Naive thymus-derived CD8-positive, alpha-beta T cell (primary cell): ENCODE measurements at places on chromosomes 7 and 10.

DNA sequence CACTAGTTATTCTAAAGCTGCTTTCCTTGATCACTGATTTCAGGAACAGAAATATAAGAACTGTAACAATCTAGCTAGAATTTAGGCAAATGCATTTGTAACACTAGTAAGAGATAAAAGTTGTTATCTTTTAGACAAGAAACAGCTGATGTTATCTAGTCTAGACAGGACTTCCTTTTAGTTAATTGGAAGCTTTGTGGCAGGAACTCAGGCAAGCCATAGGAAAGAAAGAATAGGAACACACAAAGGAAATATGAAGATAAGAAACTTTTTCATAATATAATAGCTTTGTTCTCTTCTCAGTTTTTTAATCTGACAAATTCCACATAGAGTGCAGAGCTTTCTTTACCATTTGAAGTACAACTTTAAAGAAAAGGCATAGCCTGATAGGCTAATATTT is 59.0 kb upstream of the AGR3 start:
- no peak for DNase-seq

DNA sequence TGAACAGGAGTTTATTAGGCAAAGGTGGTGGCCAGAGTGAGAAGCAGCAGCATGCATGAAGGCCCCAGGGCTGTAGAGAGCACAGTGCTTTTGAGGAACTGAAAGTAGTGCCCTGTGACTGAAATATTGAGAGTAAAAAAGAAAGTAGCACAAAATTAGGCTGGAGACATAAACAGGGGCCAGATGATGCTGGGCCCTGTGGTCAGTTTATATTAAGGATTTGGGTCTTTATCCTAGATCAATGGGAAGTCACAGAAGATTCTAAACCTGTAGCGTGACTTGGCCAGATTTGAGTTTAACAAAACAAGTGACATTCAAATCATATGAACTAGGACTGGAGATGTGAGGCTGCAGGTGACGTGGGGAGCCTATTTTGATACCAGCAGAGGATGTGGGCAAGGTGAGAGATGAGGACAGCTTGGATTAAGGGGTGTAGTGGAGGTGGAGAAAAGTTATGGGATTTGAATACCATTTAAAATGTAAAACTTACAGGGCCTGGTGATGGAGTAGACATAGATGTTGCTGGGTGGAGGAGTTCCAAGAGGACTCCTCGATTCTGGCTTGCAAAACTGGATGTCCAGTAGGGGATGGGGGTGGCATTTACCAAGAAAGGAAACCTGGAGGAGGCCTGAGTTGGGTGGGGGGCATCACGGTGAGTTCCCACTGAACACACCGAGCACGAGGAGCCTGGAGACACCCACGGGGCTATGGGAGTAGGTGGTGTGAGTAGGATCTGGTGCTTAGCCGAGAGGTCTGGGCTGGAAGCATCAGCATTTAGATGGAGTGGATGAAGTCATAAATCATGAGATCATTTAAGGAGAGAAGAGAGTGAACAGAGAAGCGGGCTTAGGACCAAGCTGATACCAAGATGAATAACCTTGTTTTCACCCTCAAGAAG is 52.8 kb downstream of the HHEX start:
- DNase-seq, result no peak

- no peak for DNase-seq
Observed at GRCh38 chr7:88155756-88156155, 64.1 kb downstream of the SRI start.

DNA sequence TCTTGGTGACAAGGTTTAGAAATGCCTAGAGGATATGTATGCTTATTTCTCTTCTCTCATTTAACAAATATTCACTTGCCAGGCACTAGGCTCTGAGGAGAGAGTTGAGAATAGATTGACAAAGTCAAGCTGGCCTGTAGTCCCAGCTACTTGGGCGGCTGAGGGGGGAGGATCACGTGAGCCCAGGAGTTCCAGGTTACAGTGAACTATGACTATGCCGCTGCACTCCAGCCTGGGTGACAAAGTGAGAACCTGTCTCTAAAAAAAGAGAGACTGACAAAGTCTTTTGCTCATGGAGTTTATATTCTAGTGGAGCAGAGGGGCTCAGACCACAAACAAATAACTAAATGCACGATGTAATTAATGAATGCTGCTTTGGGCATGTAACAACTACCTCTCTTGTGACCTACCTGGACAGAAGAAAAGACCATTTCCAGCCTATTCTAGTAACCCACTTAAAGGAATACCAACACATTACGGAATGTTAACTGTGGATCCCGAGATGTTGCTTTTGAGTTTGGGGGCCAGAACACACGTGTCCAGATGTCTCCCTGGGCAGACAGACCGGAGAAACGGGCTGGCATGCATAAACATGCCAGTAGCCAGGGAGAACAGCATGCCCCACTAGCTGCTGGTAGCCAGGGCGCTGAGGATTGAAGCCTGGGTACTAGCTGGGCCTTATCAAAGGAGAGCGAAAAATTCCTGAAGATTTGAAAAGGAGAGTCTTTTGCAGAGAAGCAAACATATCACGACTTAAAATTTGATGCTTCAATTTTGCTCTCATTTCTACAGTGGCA is 2.6 kb upstream of the BMPR1A start:
- DNase-seq, result no peak

DNA sequence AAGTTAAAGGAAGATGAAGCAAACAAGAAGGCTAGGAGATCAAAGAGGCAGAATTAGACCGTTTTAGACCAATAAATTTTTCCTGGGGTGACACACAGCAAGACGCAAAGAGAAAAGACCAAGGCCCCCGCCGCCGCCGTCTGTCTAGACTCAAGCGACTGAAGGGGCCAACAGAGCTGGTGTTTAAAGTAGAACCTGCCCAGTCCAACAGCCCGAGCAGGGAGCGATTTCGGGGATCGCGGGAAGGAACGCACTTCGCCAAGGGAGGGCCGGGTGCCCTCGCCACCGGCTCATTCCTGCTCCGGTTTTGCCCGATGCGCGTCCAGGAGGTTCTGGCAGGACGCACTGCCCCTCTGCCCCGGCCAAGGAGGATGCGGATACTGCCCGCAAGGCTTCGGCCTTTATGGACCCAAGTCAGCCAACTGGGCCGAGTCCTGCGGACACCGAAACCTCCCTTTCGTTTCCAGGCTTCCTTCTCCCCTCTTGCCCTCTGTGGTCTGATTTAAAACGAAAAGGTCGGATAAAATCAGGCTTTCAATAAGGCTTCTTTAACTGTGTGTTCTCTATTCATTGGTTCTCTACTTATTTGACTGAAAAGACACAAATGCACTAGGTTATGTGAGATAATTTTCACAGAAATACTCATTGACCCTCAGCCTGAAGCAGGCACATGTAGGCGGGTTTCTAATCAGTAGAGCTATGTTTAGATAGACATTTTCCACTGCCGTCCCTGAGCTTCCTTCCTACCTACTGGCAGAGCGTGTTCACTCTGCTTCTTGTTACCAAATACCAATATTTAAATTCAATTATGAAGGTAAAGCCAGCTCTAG is 2.2 kb upstream of the HOXA7 start:
- no peak for DNase-seq

GRCh38 chr7:132377015-132377414 is 199.3 kb downstream of the PLXNA4 start:
- DNase-seq, result no peak

DNA sequence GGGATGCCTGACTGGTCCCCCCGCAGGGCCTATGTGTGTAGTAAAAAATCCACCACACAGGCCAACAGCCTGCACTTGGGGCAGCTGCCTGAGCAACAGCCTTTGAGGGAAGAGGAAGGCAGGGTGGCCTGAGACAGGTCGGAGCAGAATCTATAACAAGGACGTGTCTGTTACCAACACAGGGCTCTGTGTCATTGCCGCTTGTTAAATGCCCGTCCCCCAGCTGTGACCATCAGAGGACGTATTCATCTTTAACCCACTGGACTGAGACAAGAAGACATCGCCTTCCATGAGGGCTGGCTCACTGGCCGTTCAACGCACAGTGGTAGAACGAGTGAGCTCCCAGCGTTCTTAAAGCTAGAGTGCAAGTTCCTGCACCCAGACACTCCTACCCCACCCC is 7.8 kb downstream of the PDIA4 start:
- no peak for DNase-seq

DNA sequence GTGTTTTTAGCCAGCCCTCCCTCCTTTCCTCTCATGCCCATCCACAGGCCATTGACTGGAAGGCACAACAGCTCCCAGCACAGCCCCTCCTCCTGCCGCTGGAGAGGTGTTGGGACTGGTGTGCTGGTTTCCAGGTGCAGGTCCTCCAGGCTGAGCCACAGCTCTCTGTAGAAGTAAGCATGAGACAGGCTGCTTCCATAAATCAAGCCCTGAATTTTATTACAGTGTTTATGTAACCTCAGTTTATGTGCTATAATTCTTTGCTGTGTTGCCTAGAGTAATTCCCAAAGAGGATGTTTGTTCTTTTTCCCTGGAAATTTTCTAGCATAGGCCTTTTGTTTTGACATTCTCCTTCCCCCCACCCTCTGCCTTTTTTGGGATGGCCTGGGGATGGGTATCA is 445.8 kb downstream of the AUTS2 start:
- DNase-seq, result no peak

GRCh38 chr7:45065031-45065995 is 23.5 kb downstream of the NACAD start:
- no peak for DNase-seq

DNA sequence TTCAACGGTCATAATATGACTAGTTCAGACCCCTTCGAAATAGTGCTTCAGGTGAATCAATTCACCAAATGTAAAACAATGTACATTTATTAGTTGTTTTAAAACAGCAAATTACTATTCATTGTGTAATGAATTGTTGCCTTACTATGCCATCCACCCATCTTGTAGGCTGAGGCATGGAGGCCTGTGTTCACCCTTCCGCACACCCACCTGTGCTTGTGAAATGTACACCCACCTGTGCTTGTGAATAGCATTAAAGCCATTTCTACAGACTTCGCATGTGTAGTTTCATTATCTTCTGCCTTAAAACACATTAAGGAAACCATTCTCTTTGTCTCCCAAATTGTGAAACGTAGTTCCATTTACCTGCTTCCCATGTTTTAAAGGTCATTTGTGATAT is 16.8 kb downstream of the CLRN3 start:
- no peak for DNase-seq

- DNase-seq, result no peak
Observed at GRCh38 chr10:117476716-117477115, 65.8 kb upstream of the EMX2 start.

DNA sequence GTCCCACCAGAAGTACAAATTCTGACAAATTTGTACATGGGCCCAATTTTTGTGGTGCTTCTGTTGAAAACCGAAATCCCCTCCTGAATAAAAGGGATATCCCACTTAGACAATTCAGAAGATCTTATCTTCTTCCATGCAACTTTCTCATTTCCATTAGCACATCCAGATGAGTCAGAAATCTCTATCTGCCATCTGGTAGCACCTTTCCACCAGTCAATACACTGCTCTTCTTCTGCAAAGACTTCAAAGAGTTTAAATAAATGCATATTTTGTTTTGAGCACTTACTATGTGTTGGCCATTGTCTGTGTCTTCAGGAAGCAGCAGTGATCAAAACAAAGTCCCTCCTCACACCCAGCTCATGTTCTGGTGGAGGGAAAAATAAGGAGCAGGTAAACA is 12.7 kb upstream of the KLF6 start:
- DNase-seq, result no peak

GRCh38 chr7:144378651-144379050 is 23.4 kb downstream of the ARHGEF5 start:
- DNase-seq, result no peak

DNA sequence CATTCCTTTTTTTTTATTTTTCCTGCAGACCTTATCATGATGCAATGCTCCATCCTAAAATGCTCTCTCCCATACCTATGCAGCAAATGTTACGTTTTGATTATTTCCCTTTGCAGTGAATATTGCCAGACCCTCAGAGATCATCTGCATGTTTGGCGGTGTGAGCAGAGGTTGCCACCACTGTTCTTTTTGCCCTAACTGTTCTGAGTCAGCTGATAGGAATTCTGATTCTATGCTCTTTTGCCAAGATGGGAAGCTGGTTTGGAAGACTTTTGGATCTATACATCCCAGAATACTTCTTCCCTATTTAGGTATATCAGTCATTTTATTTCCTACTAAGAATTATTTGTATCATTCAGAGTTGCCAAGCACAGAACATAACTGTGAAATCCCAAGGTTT is 130.5 kb downstream of the KLF6 start:
- DNase-seq, result no peak

DNA sequence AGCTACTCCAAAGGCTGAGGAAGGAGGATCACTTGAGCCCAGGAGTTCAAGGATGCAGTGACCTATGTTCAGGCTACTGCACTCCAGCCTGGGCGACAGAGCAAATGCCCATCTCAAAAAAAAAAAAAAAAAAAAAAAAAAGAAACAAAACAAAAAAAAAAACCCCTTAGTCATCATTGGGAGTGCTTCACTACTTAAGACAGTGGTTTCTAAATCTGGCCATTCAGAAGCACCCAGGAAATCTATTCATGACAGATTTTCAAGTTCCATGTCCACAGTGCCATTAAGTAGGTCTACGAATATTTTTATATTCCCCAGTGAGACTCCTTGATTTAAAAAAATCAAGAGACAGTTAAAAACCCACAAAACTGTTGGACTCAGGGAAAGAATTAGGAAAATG is 182.9 kb downstream of the PIP4K2A start:
- DNase-seq, result no peak

DNA sequence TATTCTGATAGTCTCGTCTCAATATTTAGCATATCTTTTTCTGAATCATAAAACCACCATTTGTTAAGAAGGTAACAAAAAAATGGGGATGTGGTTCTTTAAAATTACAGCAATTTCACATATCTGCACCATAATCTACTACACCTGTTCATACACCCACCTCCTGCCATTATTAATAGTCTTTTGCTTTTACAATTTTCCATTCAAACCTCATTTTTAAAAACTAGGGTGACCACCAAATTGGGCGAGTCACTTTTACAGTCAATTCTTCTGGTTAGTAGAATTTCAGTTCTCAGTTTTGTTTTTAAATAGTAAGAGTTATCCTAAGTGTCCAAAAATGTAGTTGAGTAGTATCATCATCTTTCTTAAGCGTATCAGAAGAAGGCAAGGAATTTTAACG is 48.4 kb upstream of the GSAP start:
- DNase-seq, result no peak

GRCh38 chr7:129225206-129225930 is 538 bp downstream of the AHCYL2 start:
- no peak for DNase-seq

DNA sequence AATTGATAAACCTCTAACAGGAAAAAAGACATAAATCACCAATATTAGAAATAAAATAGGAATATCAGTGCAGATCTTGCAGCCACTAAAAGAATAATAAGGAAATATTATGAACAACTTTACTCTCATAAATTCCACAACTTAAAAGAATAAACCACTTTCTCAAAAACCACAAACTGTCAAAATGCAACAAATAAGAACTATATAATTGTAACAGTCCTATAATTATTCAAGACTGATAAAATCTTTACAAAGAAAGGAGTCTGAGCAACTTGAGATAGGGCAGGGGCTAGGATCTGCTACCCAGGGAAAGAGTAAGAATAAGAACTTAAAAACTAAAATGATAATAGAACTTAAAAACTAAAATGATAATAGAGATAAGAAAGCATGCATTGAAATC is 169.5 kb upstream of the GDF10 start:
- DNase-seq, result no peak

GRCh38 chr10:70791386-70792039 is 6.3 kb upstream of the TBATA start:
- no peak for DNase-seq
